ENCODE measurements at places on chromosomes 3 and 15. TPM values are rescaled to one million over a fixed set of nuclear protein-coding genes. Genes with fewer than 3 reads are reported as not detected.

GRCh38 chr3:72194458-72194857 is 409.5 kb upstream of the PROK2 start:
- H3K27me3 ChIP-seq = no peaks in the 10 kb centered on the region
- H3K27ac ChIP-seq = no peak overlapping the region
- no peak for DNase-seq
- H3K36me3 ChIP-seq = no peaks in the 10 kb centered on the region

DNA sequence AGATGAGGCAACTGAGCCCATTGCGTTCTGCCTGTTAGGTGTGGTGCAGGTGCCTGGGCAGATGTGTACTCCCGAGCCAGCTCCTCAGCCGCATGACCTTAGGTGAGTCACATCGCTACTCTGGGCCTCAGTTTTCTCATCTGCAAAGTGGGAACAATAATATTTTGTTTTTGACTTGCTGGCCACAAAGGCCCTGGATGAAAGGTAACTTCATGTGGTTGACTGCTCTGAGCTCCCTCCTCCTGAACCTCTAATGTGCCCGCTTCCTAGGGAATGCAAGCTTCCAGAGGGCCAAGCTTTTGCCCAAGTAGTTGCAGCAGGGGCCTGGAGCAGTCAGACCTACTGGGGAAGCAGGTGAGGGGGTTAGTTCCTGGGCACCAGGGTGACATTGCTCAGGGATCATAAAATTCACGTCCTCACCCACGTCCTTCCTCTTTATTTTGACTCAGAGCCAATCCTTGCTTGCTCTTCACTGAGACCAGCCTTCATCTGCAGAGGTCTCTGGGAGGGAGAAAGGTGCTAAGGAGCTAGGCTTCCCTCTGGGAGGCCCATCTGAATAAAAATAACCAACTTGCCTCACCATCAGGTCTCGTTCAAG is 149.0 kb upstream of the TLE3 start:
- H3K27me3 ChIP-seq = no peaks in the 10 kb centered on the region
- no peak overlapping the region for H3K27ac ChIP-seq

DNA sequence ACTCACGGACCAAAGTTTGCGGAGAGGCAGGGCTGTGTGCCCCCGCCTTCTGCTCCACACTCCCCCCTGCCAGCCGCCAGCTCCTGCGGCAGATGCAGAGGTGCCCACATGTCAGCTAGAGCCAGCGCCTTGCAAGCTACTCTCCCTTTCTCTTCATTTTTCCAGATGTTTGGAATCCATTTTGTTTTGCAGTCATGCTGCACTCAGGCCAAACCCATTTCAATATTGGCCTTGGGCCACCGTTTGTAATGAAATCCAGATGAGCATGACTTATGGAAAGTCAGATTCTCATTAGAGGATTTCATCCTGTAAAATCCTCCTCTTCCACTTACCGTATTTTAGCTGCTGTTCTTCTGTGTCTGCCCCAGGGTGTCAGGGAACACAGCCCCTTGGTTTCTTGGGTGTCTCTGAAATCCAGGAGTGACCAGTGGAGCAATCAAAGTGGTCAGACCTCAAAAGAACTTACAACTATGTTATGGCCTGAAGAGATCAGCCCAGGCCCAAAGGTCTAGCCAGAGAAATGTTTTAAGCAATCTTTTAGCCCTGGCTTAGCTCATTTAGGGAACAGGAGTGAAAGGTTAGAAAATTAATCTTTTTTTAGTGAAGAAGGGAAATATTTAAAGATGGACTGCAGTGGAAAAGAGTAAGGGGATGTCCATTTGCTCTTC is 65.8 kb downstream of the AAGAB start:
- H3K27me3 ChIP-seq = no peaks in the 10 kb centered on the region
- peaks cover 3% of the 10 kb centered on the region for H3K36me3 ChIP-seq
- no peaks in the 10 kb centered on the region for H3K4me1 ChIP-seq
- H3K4me3 ChIP-seq = no peak overlapping the region
- H3K27ac ChIP-seq = no peak overlapping the region

DNA sequence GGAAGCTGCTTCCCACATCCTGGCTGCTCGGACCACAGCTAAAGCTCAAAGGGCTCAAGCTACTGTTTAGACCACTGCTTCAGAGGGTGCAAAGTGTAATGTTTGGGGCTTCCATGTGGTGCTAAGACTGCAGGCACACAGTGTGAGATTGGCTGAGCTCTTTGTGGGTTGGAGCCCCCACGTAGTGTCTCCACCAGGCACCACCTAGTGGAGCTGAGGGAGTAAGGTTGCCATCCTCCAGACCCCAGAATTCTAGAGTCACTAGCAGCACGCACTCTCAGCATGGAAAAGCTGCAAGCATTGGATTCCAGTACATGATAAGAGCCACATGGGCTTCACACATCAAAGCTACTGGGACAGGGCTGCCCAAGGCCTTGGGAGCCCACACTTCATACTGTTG is 9.3 kb downstream of the MKRN3 start:
- no peak for DNase-seq
- H3K27ac ChIP-seq = no peak overlapping the region
- H3K4me3 ChIP-seq = no peak overlapping the region
- H3K27me3 ChIP-seq = no peaks in the 10 kb centered on the region
- no peaks in the 10 kb centered on the region for H3K4me1 ChIP-seq

DNA sequence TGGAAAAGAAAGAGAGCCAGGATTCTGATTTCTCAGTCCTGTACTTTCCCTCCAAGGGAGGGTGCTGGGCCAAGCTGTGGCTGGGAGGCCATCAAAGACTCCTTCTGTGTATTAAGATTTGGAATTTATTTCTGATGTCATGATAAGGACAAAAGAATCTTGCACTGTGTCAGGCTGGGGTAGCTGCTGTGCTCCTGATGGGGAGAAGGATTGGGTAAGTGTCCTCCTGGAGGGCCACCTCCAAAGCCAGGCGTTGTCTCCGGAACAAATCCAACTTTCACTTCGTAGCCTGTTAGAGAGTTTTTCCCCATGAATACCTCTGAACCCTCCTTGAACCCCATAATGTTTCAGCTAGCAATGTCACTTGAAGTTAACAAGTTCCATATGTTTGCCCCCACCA is 29.9 kb downstream of the CLDN11 start:
- H3K4me1 ChIP-seq = no peaks in the 10 kb centered on the region
- H3K27me3 ChIP-seq = no peaks in the 10 kb centered on the region
- no peak overlapping the region for H3K4me3 ChIP-seq

DNA sequence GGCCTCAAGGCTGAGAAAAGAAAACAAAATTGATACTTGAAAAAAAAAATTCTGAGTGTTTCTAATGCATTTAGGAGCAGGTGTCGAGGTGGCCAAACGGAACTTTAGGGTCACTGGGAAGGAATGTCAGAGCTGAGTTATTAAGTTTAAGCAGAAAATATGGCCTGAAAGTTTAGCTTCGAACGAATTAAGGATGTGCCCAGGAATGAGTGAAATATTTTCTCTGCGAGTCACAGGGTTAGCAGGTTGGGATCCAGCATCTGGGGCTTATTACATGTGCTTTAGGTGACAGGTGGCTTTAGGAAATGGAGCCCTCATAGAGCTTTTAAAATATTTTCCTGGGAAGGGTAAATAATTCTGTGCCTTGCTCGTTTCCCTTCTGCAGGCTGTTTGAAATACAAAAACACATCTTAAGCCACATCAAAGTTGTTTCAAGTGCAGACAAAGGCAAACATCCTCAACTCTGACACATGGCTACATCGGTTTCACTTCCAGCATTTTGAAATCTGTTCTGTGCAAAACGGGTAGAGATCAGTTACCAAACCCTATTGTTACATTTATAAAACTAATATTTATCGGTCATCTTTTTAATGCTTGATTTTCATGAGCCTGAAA is 143.1 kb upstream of the ARRDC4 start:
- no peaks in the 10 kb centered on the region for H3K27me3 ChIP-seq
- no peak overlapping the region for H3K4me3 ChIP-seq
- H3K36me3 ChIP-seq = no peaks in the 10 kb centered on the region
- H3K27ac ChIP-seq = no peak overlapping the region
- no peak for DNase-seq
- H3K4me1 ChIP-seq = no peaks in the 10 kb centered on the region

- H3K4me1 ChIP-seq = no peaks in the 10 kb centered on the region
- DNase-seq = no peak
- H3K27me3 ChIP-seq = no peaks in the 10 kb centered on the region
Observed at GRCh38 chr3:148335612-148336011, 362.1 kb upstream of the AGTR1 start.

GRCh38 chr15:99101501-99101900 is 3.4 kb upstream of the SYNM start:
- H3K4me3 ChIP-seq = no peak overlapping the region
- H3K4me1 ChIP-seq = peaks cover 2% of the 10 kb centered on the region
- no peaks in the 10 kb centered on the region for H3K36me3 ChIP-seq

GRCh38 chr3:53834429-53835095 is 11.7 kb downstream of the CHDH start:
- no peak overlapping the region for H3K27ac ChIP-seq
- no peak overlapping the region for H3K4me3 ChIP-seq
- DNase-seq = no peak
- H3K27me3 ChIP-seq = no peaks in the 10 kb centered on the region
- no peaks in the 10 kb centered on the region for H3K36me3 ChIP-seq

- H3K27ac ChIP-seq = no peak overlapping the region
- no peaks in the 10 kb centered on the region for H3K4me1 ChIP-seq
- H3K4me3 ChIP-seq = no peak overlapping the region
- H3K36me3 ChIP-seq = no peaks in the 10 kb centered on the region
- DNase-seq = no peak
Observed at GRCh38 chr3:72009851-72010443, 225.0 kb upstream of the PROK2 start.

GRCh38 chr3:119529883-119530282 is 29.5 kb downstream of the CD80 start:
- H3K4me1 ChIP-seq = no peaks in the 10 kb centered on the region
- H3K36me3 ChIP-seq = no peaks in the 10 kb centered on the region
- DNase-seq = no peak
- no peak overlapping the region for H3K27ac ChIP-seq
- H3K27me3 ChIP-seq = no peaks in the 10 kb centered on the region

DNA sequence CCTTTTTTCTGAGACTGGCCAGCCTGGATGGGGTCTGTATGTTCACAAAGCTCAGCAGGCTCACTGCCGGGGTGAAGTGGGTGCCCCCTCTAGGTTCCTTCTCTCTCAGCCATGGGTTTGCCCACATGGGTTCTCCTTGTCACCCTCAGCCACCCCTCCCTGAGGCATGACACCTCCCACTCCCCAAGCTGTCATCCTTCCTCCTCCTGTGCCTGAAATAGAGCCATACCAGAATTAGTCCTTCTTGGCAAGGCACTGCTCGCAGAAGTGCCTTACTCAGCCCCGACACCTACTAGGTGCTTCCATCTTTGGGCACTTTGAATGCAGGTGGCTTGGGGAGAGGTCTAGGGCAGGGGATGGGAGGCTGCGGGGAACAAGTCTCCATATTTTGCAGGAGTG is 62.9 kb upstream of the SEC13 start:
- H3K27ac ChIP-seq = no peak overlapping the region
- no peaks in the 10 kb centered on the region for H3K4me1 ChIP-seq
- DNase-seq = no peak
- H3K36me3 ChIP-seq = no peaks in the 10 kb centered on the region

- H3K4me3 ChIP-seq = no peak overlapping the region
- no peaks in the 10 kb centered on the region for H3K4me1 ChIP-seq
- no peak overlapping the region for H3K27ac ChIP-seq
- no peak for DNase-seq
- no peaks in the 10 kb centered on the region for H3K27me3 ChIP-seq
Observed at GRCh38 chr3:120139140-120139539, 44.9 kb upstream of the GSK3B start.

- no peaks in the 10 kb centered on the region for H3K27me3 ChIP-seq
- peaks cover 33% of the 10 kb centered on the region for H3K36me3 ChIP-seq
- peaks cover 6% of the 10 kb centered on the region for H3K4me1 ChIP-seq
- DNase-seq = no peak
- H3K27ac ChIP-seq = no peak overlapping the region
- H3K4me3 ChIP-seq = no peak overlapping the region
Observed at GRCh38 chr15:74545086-74545485, 4.1 kb downstream of the ARID3B start.

DNA sequence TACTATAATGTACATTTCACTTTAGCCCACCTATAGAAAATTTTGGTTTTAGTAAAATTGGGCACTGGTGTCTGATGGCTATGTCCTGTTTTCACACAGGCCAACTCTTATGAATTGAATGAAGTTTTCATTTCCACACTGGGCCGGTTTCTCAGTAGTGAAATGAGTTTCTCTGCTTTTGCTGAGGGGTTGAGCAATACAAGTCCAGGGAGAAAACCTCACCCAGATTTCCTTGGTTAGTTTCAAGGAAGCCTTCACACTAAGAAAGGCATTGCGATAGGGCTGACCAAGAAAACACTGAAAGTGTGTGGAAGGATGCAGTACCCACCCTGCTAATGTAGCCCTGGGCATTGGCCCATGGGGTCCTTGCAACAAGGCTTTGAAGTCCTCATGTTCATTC is 331.5 kb upstream of the CFAP20DC start:
- H3K27ac ChIP-seq = no peak overlapping the region
- H3K4me1 ChIP-seq = no peaks in the 10 kb centered on the region
- no peak for DNase-seq
- H3K4me3 ChIP-seq = no peak overlapping the region
- no peaks in the 10 kb centered on the region for H3K27me3 ChIP-seq

DNA sequence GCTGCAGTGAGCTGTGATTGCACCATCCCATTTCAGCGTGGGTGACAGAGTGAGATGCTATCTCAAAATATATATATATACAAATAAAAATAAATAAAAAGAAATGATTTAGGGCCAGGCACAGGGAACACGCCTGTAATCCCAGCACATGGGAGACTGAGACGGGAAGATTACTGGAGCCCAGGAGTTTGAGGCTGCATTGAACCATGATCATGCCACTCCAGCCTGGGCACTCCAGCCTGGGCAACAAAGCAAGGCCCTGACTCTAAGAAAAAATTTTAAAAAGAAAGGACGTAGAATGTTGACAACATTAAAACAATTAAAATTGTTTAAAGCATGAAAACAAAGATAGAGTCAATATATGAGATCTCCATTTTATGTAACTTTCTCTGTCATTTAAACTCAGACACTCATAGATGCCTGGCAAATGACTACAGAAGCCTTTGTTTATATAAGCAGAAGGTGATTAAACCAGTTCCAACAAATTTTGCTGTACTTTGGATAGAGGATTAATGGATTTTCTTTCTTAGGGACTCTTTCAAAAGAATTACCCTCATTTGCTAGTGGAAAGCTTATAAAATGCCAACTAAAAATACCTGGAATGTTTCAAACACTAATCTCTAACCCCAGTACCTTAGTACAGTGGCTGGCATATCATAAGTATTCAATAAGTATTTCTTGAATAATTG is 10.7 kb upstream of the TRPM7 start:
- DNase-seq = no peak
- no peak overlapping the region for H3K27ac ChIP-seq
- H3K27me3 ChIP-seq = no peaks in the 10 kb centered on the region
- H3K4me1 ChIP-seq = no peaks in the 10 kb centered on the region
- no peaks in the 10 kb centered on the region for H3K36me3 ChIP-seq
- H3K4me3 ChIP-seq = no peak overlapping the region

Gene PFN2
- total RNA-seq = 175 TPM

Gene AMOTL2
- total RNA-seq = 60.3 TPM

Gene APPL1
- total RNA-seq = 34.4 TPM

Gene XCR1
- not detected for total RNA-seq

Gene GOLGA6L25
- not detected for total RNA-seq

Gene WNT5A
- 5.6 TPM for total RNA-seq

Gene CNTN3
- 0.13 TPM for total RNA-seq

Gene NSUN3
- total RNA-seq = 5.1 TPM

Gene MUC13
- total RNA-seq = not detected

Gene CIP2A
- 38.0 TPM for total RNA-seq

Gene DGKG
- not detected for total RNA-seq

Gene SLC9C1
- 0.24 TPM for total RNA-seq

Gene TRPM1
- total RNA-seq = not detected
